Lung (tissue), 17 donors: ENCODE measurements at places on chromosomes 12 and 14. TPM values are rescaled to one million over a fixed set of nuclear protein-coding genes. Genes with fewer than 3 reads are reported as not detected.

- peak; percentile 21 for DNase-seq
These were observed 23.3 kb downstream of the RAB35 start for GRCh38 chr12:120093336-120093591.

SUSD6 gene
- total RNA-seq, result 75.1 TPM

- DNase-seq, result peak; percentile 26
These were observed 329.3 kb upstream of the DCN start for GRCh38 chr12:91511795-91512420.

PRB2 gene
- not detected for total RNA-seq

NXPH4 gene
- total RNA-seq, result 0.80 TPM

- DNase-seq, result no peak
These were observed 154.8 kb upstream of the NEDD1 start for GRCh38 chr12:96752211-96752610.

C12orf50 gene
- total RNA-seq, result 0.06 TPM

METTL17 gene
- total RNA-seq, result 53.8 TPM

SIX6 gene
- total RNA-seq, result not detected

GRCh38 chr12:52313461-52313860 is 7.7 kb downstream of the KRT83 start:
- DNase-seq, result no peak

DNA sequence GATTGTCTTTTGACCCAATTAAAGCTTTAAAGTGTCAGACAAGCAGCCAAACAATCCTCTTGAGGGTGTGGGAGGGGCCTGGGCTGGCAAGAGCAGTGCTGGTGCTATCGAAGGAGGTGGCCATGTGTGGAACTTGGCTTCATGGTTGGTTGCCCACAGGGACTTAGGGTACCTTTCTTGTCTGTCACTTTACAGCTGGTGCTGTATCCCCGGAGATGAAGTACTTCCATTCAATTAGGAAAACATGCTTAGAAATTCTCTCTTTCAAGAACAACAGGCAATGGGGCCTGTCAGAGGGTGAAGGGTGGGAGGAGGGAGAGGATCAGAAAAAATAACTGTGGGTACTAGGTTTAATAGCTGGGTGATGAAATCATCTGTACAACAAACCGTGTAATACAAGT is 86.5 kb downstream of the DAAM1 start:
- no peak for DNase-seq

DNA sequence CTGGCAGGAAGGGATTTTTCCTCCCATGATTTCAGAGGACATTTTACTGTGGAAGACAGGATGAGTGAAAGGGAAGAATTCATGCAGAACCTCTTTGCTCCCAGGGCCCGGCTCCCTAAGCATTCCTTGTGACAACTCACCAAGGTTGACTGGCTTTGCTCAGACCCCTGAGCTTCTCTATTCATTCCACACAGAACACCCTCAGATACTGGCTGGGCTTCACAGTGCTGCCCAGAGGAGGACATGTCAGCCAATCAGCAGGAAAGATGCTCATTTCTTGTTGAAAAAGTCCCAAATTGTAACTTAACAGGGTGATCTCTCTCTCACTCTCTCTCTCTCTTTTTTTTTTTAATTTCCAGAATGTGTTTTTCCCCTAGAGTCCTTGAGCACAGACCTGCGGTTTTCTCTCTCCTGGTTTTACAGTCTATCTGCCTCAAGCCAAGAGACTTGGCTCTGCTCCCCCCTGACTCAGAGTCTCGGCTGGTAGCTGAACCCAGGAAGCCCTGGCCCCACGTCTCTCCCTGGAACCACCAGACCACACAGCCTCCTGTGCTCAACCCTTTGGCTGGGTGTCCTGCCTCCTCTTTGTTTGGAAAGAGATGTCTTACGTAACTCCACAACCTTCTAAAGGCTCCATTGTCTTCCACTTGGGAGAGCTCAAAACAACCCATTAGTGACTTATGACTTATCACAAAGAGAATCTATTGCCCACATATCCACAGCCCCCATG is 43.9 kb downstream of the SSPN start:
- no peak for DNase-seq

- peak; percentile 89 for DNase-seq
These were observed 61.3 kb downstream of the C14orf132 start for GRCh38 chr14:96100161-96101064.

DNA sequence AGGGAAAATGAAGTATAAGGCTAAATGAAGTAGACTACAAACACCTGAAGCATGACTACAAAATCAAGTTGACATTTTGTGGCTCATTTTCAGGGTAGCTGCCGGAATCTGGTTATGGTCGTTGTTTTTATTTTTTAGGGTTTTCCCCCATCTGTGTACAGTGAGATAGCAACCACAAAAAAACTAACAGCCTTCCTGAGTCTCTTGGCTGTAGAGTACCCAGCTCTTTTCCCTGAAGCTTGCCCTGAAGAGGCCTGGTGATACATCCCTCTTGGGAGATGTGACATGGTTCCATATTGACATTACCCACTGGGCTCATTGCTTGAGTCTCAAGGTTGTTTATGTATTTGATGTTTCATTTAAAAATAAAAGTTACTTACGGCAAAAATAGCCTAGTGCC is 424.0 kb downstream of the ZFP36L1 start:
- DNase-seq, result no peak

DNA sequence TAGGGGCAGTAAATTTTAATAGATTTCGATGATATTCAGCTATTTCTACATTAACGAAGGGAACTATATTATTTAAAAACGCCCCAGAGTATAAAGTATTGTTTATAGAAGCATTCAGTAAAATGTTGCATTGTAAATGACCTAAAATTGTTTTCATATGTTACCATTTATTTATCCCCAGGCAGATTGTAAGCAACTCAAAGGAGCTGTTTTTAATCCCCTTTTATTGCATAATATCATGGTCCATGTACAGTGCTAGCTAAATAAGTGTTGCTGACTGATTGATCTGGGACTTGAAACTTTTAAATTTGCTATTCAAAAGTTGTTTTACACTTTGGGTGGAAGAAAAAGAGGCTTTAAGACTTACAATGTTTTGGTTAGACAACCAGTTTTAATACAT is 199.0 kb upstream of the SLC38A2 start:
- peak; percentile 63 for DNase-seq

DNA sequence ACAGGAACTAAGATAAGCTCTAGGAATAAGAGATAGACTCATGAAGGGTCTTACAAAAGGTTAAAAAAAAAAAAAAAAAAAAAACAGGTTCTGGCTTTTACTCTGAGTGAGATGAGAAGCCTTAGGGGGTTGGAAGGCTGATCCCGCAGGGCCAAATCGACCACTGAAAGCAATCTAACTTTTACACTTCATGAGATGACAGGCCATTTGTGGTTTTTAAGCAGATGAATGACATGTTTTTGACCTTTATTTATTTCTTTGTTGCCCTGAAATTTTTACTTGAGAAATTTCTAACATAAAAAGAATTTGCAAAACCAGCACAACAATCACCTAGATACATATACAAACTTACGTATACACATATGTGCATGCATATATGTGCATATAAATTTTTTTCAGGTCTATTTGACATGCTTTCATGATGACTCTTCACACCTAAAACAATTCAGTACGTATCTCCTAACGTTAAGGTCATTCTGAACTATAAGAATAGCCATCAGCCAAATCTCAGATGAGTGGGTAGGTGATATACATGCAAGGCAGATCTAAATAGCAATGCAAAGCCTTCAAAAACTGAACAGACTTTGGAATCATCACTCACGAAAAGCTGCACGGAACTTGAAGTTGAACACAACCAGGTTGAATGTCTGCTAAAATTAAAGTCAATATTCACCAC is 87.0 kb downstream of the R3HDM2 start:
- DNase-seq, result no peak

- DNase-seq, result no peak
These were observed 18.6 kb downstream of the OR6S1 start for GRCh38 chr14:20622816-20623291.

POTEM gene
- not detected for total RNA-seq

DNA sequence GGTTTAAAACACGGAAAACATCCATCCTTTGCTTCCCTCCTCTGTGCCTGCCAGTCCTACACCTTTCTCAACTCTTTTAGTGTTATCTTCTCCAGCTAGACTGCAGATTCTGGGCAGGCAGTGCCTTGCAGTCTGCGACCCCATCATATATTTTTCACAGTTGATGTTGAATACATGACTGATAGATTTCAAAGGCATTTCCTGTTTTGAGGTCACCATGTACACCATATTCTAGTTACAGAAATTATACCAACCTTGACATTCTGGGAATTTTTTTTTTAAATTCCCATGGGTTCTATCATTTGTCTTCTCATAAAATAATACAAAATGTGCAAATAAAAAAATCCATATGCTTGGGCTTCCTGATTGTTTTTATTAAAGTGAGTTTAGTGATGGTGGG is 16.6 kb downstream of the SOCS2 start:
- DNase-seq, result no peak

- no peak for DNase-seq
These were observed 58.8 kb downstream of the TTC7B start for GRCh38 chr14:90757452-90757851.

DNA sequence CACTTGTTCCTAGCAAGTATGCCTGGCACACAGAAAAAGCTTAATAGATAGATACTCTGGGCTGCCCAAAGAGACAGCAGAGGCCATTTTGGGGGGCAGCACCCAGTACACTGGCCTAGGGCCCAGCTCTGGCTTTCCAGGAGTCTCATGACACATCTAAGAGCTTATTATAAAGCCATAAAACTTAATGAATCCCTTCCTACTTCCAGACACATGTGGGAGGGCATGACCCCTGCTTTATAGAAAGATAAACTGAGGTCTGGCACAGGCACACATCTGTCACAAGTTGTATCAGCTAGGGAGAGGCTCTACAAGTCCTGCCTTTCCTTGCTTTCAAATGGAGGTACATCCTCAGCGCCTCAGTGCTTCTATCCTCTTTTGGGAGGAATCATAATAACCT is 27.1 kb downstream of the FMNL3 start:
- no peak for DNase-seq

GRCh38 chr12:92064422-92064821 is 81.2 kb downstream of the BTG1 start:
- DNase-seq, result peak; percentile 52

DNA sequence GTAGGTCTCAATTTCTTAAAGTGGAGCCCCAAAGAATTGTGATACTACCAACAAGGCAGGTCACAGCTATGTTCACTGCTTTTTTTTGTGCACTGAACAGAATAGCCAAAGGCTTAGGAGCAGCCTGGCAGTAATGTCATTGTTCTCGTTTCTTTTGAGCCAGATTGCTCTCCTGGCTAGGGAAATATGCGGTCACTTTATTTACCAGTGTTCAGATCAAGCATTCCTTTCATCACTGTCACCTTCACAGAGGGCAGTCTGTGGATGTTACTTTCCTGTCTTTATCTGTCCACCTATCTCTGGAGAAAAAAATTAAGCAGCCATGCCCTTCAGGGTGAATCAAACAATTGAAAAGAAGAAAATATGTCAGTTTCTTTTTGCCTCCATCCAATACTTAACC is 159.6 kb downstream of the BTG1 start:
- no peak for DNase-seq

DNA sequence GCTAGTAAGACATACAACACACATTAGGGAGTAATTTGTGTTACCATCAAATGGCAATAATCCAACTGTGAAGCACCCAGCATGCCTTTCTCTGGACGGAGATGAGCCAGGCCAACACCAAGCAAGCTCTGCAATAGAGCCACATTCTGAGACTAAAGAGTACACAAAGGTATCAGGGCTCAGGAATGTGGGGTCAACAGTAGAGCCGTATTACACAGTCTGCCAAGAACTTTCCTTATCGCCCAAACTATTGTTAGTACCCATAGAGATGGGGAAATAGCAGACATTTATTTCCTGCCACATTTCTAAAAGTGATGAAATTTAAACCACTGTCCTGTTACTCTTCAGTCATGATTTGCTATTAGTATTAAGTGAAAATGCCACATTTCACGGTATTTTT is 113.7 kb downstream of the BMP4 start:
- DNase-seq, result peak; percentile 55

DNA sequence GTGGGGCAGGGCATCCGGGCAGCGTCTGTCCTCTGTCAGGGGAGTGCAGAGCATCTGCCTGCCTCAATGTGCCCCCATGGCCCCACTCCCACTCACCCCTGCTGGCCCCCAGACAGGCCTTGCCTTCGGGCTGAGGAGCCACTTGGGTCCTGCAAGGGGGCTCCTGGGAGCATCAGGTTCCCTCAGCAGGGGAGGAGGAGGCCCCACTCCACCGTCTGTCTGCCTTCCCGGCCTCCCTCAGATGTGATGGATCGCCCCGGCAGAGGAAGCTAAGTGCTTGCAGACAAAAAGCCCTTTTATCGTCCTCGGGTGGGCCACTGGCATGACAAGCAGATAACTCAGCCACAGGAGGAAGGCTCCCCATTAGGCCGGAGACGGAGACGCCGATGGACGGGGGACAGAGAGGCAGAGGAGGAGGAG is 35.1 kb downstream of the NCOR2 start:
- no peak for DNase-seq

DNA sequence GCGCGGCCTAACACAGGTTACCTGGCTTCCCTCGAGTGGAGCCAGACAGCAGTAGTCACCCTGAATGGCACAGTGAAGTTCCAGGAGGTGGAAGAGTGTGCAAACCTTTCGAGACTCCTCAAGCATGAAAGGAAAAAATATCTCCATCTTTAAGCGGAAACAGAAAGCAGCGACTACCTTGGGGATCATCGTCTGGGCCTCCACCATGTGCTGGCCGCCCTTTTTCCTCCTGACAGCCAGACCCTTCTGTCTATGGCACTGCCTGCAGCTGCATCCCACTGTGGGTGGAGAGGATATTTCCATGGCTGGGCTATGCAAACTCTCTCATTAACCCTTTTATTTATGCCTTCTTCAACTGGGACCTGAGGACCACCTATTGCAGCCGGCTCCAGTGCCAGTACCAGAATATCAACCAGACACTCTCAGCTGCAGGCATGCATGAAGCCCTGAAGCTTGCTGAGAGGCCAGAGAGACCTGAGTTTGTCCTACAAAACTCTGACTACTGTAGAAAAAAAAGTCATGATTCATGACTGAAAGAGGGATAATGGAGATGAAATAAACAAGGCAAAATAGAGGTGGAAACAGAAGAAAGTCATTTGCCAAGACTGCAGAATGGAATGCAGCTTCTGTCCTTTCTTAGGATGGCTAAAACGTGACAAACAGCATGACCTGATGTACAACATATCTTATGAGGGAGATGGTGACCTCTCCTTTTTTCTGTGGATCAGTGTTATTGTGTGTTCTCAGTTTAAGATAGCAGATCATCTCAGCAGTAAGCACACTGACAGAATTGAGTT is 2.4 kb upstream of the HEBP1 start:
- no peak for DNase-seq

DNA sequence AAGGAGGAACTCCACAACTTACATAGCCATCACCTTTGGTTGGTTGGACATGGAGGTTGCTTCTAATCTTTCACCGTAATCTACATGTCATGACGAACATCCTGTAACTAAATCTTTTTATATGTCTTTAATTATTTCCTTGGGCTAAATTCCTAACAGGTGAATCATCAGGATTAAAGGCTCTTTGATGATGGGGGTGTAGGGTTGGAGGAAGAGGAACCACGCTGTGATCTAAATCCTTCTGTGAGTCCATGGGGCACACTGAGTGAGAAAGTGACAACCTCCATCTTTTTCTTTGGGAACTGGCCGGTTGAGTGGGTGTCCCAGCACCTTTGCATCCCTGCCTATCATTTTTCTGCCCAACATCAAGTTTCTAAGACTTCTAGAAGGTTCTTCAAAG is 31.1 kb upstream of the MAP1LC3B2 start:
- no peak for DNase-seq

- DNase-seq, result no peak
These were observed 926.8 kb downstream of the BCL11B start for GRCh38 chr14:98345161-98345560.
